Stimulated activated CD4-positive, alpha-beta T cell treated with anti-CD3 and anti-CD28 coated beads, Interleukin-2, amount 100 ng/mL, for 4 hours (primary cell): ENCODE measurements at places on chromosomes 6 and 20.

GRCh38 chr6:106751501-106752252 lies 122.3 kb downstream of the QRSL1 start:
- DNase-seq, result no peak

GRCh38 chr6:89475634-89476033 lies 42.7 kb downstream of the ANKRD6 start:
- no peak for DNase-seq

GRCh38 chr6:151385177-151385576 lies 6.2 kb downstream of the ZBTB2 start:
- no peak for DNase-seq

DNA sequence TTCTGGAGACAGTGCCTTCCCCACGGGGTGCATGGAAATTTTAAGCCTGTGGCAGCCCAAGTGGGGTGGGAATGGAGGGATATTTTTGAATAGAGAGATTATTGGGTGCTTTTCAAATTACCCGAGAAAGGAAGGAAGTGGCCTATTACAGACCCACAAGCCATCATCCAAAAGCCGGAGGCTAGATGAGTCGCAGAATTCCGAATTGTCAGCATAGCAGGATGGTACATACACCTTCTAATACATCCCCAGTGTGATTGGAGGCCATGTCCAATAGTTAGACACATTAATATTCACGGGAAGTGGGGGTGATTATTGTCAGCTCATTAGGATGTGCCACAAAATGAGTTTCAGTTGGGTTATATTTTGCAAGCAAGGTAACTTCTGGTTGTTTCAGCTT lies 133.0 kb downstream of the FIG4 start:
- DNase-seq, result no peak

DNA sequence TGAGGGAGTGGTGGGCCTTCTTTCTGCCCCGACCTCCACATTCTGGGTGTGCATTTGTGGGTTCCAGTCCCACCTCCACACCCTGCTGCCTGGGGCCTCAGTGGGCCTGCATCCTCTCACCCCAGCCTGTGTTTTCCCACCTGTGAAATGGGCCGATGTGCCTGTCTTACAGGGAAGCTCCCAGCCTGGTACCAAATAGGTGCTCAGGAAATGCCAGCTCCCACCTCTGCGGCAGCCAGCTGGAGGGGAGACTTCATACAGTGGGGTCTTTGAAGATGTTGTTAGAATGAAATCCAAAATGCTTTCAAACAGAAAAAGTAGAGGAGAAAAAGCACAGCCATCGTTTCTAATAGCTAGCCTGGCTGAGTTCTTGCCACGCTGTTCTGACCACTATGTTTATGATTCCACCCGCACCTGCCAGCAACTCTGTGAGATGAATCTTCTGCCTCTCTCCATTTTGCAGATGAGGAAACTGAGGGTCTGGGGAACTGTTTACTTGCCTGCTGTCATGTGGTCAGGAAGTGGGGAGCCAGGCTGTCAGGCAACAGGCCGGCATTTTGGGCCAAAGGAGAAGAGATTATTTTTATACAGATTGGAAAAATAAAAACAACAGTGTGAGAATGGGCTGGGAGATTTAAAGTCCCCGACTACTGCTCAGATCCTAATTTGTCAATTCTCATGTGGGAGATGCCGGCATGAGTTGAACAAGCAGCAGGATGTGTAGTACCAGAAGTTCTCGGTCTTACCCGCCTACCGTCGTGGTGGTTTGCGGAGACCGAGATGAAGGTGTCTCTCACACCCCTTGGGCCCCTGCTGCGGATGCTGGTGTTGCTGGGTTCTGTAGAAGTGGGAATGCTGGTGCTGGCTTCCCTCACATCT lies 4.6 kb downstream of the TMEM181 start:
- no peak for DNase-seq
